ENCODE measurements at places on chromosomes 2 and 18.

GRCh38 chr2:215722125-215722524 lies 286.3 kb upstream of the FN1 start:
- DNase-seq: no peak

GRCh38 chr18:23798249-23798648 lies 109.0 kb downstream of the LAMA3 start:
- DNase-seq: no peak

GRCh38 chr2:231854616-231855125 lies 68.4 kb downstream of the COPS7B start:
- no peak for DNase-seq

- DNase-seq: no peak
These were observed 250.5 kb upstream of the ATP5MC3 start for GRCh38 chr2:175432021-175432420.

GRCh38 chr2:28717339-28717758 lies 34.3 kb upstream of the PPP1CB start:
- DNase-seq: no peak

DNA sequence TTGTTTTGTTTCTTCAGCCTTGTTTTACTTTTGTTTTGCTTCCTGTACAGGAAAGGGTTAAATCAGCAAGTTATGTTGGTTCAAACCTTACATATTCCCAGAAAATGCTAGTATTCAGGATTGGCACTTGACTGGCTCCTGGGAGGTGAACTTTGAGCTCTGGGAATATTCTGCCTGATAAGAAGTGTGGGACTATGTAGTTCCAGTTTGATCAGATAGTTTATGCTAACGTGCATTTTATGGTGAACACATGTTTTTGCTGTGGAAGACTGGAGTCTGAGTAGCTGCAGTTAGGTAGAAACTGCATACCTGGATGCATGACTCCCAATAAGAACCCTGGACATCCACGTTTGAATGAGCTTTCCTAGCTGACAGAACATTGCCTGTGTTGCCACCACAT lies 603.1 kb upstream of the HS6ST1 start:
- DNase-seq: no peak

DNA sequence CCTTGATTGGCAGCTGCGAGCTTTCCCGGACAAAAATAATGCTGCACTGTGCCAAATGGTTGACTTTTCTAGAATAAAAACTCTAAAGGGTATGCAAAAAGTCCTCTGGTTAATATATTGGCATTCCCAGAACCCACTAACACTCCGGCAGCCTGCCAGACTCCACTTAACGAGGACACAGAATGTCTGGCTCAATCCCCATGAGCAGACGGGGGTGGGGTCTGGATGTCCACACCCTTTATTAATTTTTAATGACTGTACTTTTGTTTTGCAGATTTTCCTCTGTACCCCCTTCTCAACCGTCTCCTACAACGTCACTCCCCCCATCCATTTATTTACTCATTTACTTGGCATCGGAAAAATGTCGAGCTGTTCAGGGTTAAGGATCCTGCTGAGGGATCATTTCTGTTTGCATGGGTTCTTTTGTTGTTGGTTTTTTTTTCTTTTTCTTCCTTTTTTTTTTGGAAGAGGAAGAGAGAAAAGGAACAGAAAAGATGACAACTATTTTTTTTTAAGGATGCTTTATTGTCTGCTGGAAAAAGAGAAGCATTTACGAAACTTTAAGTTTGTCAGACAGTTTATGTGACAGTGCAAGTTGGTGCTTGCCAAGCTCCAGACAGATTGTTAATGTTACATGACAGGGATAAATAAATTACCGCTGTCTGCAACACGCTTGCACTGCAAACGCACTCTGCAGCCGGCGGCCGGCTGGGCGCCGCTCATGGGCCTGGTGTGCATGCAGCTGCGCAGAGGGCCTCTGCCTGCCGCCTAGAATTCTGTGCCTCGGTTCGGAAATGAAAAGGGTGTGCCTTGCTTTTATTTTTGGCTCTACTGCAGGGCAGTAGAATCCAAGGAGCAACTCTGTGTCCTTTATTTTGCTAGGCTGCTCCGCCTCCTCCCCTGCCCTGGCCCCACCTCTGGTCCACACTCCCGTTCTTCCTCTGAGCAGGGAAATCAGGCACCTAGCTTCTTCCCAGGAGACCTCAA lies 3.6 kb downstream of the LDLRAD4 start:
- DNase-seq: no peak

GRCh38 chr2:136582628-136583205 lies 182.6 kb upstream of the THSD7B start:
- DNase-seq: no peak

DNA sequence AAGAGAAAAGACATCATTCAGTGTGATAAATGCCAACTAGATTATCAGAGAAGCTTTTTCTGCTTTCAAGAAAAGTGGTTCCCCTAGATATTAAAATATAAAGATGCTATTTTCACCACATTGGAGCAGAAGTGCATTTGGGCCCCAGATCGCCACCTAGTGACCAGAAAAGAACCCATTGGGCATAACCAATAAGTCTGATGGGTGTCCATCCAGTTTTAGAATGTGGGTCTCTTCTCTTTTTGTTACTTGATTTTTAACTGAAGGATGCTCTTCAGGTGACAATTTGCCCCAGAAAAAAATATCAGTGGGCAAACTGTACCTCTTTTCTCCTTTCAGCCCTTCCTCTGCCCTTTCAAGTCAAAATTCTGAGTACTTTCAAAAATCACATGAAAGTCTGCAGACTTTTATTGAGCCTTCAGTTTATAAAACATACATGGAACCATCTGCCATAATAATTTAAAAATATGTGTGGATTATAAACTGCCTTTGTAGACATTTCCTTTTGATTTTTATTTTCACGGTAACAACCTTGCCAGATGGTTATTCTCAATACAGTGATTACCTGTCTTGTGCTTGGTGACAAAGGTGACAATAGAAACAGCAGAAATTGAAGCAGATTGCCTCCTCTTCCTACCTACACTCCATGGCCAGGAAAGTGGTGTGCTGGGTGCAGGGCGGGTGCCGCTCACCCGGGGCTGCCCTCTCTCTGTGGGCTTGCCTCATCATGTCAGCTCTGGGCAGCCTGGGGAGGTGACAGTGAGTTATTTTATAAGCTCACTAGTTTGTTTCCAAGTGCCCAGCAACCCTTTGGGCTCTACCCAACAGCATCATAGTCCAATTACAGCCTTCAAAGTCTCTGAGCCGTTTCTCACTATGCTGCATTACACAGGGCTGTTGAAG lies 124.5 kb downstream of the DCDC2C start:
- DNase-seq: no peak

DNA sequence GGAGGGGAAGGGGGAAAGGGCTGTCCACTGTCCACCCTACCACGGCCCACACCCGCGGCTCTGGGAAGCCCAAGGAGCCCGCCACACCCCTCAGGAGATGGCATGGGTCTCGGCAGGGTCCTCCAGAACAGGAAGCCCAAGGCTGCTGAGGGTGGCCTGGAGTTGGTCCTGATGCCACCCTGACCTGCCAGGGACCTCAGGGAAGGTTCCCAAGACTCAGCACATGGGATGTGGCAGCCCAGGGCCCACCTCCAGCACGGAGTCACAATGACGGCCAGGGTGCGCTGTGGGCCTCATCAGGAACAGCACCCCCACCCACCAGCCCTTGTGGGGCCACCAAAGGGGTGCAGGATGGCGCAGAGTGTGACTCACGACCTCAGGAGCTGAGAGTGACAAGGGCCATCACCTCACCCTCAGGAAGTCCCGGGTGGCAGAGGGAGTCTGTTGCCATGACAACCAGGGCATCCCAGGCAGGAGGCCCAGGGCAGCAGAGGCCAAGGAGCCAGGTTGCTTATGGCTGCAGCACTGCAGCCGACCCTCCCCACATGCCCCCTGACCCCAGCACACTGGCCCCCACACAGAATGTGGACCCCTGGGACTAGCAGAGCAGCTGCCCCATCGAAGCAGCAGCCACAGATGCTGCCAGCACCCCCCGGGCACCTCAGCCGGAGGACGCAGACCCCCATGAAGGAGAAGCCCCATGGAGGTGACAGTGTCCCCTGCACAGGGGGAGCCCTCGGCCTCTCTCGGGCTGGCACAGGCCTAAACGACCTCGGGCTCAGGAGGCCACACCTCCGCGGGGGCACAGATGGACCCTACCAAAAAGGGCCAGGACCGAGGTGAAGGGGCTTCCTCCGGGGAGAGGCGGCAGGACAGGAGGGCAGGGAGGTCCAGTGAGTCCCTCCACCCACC lies 34.3 kb downstream of the KIF1A start:
- peak; percentile 5 for DNase-seq

DNA sequence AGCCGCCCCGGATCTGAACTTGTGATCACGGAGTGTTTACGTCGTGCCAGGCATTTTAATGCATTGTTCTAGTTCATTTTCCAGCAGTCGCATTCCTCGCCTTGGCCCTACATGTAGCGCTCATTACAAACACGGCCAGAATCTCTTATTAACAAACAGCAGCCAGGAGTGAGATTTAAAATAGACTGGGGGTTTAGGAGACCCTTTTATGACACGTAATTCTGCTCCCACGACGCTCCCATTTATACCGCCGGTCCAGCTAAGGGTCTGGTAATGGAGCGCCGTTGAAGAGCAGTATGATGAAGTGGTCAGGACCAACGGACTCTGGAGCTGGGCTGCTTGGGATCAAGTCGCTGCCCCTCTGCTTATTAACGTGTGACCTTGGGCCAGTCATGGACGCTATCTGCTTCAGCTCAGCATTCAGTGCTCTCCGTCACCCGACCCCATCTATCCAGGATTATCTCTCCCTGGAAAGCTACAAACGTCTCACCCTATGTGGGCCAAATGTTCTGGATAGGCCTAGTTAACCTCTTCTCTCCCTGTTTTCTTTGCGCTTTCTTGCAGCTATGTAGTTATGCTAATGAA lies 745 bp downstream of the MSH2 start:
- no peak for DNase-seq

- DNase-seq: no peak
These were observed 1677.0 kb upstream of the LRRTM1 start for GRCh38 chr2:81981585-81981984.

GRCh38 chr2:172836347-172836821 lies 100.7 kb downstream of the RAPGEF4 start:
- DNase-seq: no peak

DNA sequence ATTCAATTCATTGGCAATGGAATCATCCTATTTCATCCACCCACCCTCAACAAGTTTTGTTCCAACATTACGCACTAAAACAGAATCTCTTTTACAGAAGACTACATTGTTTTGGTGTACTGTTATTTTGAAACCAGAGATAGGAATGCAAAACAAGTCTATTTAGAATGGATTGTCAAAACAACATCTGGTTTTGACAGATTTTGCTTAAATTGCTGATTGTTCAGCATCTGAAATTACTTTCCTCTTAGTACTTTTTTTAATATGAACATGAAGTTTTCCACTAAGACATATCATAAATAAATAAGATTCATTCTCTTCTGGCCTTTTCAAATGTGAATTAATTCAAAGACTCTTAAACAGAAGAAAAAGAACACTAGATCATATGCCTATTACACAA lies 323.9 kb upstream of the TFPI start:
- DNase-seq: no peak

- peak; percentile 62 for DNase-seq
These were observed 571 bp downstream of the YWHAQ start for GRCh38 chr2:9630117-9630735.

GRCh38 chr2:54927085-54927750 lies 123.0 kb downstream of the RTN4 start:
- DNase-seq: no peak

DNA sequence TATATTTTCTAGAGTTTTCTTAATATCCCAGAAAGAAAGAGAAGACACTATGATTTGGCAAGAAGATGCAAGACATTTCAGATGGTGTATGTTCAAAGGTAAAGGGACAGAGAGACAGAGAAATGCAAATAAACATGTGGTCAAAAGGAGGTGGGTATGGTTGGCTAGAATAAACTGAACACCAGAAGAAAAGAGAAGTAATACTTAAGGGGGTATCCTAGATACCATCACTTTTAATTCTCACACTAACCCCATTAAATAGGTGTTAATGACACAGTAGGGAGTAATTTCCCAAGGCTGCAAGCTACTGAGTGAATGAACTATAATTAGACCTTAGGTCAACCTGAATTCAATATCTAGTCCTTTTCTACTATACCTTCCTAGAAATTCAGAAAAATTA lies 111.2 kb upstream of the CD226 start:
- DNase-seq: no peak

GRCh38 chr18:65269375-65269774 lies 481.4 kb upstream of the CDH7 start:
- DNase-seq: no peak

- no peak for DNase-seq
These were observed at the start of gene RNPEPL1 for GRCh38 chr2:240567872-240568677. RNPEPL1 (plus strand) TSS chr2:240568484; CDS start chr2:240568587, 103 bp downstream.

DNA sequence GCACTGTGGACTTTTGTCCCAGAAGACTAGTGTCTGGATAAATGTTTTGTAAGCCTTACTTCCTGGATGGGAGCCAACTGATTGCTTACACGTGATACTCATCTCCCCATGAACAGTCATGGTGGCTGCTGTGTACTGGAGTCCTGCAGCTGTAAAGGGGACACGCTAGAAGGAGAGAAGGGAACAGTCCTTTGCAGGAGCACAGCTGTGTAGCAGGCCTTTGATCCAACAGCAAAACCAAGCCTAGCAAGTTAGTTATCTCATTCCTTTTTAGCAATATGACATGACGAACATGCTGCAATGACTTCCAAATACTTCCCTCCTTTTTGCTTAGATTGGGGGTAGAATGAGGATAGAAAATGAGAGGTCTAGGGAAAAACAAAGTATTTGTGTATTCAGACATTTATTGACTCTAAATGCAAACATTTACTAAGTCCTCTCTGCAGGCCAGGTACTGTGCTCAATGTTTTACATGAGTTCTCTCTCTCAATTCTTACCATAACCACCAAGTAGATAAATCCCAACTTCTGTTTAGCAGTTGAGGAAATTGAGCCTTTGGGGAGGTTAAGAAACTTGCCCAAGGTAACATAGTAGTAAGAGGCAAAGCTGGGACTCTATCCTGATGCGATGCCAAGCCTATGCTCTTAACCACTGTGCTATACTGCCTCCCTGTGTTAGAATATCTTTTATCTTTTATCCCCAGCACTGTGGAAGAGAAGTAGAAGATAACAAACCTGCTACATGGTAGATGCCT lies 55.4 kb upstream of the CD28 start:
- no peak for DNase-seq

DNA sequence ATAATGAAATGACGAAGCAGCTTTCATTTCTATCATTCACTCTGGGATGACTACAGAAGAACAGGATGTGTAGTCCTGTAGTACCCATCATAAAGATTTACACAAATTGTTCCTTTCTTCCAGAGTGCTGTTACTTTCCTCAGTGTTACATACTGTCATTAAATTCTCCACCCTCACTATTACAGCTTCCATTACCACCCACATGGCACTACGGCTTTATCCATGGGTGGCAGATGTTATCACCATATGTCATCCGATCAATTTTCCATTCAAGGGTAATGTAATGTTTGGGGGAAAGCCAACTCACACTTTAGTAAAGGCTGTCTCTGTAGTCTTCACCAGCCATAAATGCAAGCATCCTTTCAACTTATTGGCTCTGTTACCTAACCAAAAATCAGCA lies 7.1 kb upstream of the CSRNP3 start:
- DNase-seq: no peak

DNA sequence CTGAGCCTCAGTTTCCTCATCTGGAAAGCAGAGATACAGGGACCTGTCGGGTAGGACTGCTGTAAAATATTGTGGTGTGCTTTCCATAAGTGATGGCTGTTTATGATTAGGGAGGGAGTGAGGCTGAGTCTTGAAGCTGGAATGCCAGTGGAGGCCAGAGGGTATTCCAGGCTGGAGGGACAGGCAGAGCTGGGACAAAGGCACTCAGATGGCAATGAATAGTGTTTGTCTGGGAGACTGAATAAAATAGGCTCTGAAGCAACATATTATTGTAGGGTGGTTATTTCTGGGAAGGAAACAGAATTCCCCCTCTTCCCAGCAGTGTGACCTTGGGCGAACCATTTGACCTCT lies 120.7 kb downstream of the INHBB start:
- DNase-seq: no peak

GRCh38 chr2:169743549-169743948 lies 9.9 kb downstream of the KLHL23 start:
- DNase-seq: no peak

Measured in stimulated activated CD8-positive, alpha-beta memory T cell treated with anti-CD3 and anti-CD28 coated beads, Interleukin-7, amount 100 ng/mL, for 48 hours (primary cell).